GM23338 (cell line): ENCODE measurements at places on chromosomes 7 and 10.
A peak's percentile ranks its signal among the peaks of the same experiment; 100 is the strongest.

DNA sequence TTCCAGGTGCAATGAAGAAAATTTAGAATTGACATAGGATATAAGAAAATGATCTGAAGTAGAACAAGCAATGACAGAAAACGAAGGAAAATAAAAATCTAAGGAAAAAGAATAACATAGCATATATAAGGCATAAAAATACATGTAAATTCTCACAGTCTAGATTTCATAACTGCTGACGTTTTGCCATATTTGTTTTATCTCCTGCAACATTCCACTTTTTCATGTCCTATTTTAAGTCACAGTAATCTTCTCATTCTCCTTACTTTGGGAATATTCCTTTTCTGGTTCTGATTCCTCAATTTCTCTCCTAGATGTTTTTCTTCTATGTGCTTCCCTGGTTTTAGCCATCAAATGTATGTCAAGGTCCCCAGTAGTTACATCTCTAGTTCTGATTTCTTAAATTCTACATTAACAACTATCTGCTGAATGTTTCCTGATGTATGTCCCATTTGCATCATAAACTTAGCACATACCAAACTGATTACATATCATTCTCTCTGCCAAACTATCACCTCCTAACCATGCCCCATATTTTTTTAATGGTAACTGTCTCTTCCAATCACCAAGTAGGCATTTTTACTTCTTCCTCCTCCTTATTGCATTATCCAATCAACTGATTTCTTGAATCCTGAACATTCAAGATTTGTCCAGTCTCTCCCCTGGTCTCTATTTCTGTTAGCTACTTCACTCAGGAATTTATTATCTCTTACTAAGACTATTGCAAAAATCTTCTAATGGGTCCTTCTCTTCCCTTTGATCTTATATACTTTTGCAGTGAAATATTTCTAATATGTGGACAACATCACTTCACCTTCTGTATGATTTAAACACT lies 171.3 kb downstream of the DNAJC1 start:
- no peak for DNase-seq

DNA sequence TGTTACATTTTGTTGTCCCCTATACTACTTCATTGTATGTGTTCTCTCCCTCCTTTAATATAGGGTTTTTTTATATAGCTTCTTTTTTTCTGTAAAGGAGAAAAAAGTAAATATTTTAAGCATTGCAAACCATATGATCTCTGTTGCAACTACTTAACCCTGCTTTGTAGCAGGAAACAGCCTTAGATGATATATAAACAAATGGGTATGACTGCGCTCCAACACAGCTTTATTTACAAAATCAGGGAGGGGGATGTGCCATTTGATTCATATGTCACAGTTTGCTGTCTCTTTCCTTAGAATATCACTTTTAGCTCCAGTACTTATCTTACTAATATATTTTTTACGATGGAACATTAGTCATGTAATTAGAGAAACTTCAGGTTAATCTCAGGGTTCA lies 155.2 kb upstream of the GNAI1 start:
- no peak for DNase-seq

- no peak for DNase-seq
Observed at GRCh38 chr10:76899490-76899889, 738.1 kb downstream of the KCNMA1 start.

- DNase-seq, result no peak
Observed at GRCh38 chr7:71750290-71750689, 618.3 kb downstream of the GALNT17 start.

DNA sequence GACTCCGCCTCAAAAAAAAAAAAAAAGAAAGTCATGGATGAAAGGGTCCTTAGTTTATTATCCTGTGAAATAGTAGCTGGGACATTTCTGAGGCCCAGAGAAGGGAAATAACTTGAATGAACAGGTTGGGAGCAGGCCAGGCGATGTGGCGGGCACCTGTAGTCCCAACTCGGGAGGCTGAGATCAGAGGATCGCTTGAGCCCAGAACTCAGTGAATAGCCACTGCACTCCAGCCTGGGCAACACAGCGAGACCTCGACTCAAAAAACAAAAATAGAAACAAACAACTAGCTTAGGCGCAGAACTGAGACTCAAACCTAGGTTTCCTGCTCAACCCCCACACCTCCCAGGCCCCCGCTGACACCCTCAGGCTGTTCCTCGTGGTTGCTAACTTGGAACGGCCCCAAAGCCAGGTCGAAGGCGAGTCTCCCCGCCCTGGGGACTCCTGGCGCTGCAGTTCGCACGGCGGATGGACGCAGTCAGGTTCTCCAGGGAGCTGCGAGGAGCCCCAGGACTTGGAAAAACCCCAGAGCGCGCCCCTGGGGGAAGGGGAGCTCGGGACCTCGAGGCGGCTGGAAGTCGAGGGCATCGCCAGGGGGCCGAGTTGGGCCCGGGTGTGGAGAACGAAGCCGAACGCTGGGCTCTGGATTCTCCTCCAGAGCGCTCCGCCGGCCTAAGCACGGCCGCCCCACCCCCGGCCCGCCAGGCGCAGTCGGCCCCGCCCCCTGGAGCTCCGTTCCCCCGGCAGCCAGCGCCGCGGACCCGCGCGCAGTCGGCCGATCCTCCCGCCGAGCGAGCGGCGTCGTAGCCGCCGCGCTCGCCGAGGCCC lies at the start of gene STOX1:
TSS of gene STOX1 (plus strand) at position 768 of the 828 bp plus-strand sequence. CDS start 93 bp downstream, outside the sequence.
- DNase-seq, result peak; percentile 86

- no peak for DNase-seq
Observed at GRCh38 chr10:131749767-131750142, 151.1 kb upstream of the PPP2R2D start.

DNA sequence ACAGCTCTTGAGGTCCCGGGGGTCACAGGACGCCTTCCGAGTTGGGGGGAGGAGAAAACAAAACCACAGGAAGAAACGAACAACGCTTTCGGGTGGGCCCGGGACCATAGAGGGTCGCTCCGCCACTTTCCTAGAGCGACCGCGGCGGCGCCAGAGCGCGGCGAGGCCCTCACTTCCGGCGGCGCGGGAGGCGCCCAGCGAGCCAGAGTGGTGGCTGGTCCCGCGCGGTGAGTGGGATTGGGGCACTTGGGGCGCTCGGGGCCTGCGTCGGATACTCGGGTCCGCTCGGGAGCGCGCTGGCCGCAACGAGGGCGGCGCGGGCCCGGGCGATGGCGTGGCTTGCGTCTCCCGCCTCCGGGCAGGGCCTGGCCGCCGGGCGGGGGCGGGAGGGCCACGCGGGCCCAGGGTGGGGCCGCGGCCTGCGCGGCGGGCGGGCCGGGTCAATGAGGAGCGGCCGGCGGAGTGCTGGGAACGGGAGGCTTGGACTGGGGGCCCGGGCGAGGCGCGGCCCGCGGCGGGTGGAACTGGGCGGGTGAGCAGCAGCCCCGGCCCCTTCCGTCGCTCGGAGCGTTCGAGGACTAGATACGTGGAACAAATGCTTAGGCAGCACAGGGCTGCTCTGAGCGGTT lies at the start of gene ZNF22:
TSS of gene ZNF22 (plus strand) at position 172 of the 629 bp plus-strand sequence. CDS start 2,446 bp downstream, outside the sequence.
- DNase-seq, result peak; percentile 77

- DNase-seq, result no peak
Observed at GRCh38 chr10:119251315-119251708, 43.9 kb downstream of the GRK5 start.

DNA sequence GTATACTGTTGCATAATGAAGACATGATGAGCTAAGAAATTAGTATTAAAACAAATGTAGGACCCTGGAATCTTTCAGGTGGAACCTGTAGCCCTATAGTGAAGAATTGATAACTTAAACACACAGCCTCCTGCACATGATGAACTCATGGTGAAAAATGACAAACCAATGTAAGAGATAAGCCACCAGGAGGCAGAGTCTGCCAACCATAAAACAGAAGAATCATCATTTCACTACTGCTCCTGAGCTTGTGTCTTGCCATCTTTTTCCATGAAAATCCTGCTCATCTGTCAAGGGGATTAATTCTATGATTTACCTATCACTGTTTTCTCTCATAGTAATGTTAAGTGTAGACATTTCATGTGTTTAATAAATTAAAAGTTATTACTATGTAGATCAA lies 363.9 kb downstream of the MALRD1 start:
- peak; percentile 79 for DNase-seq

DNA sequence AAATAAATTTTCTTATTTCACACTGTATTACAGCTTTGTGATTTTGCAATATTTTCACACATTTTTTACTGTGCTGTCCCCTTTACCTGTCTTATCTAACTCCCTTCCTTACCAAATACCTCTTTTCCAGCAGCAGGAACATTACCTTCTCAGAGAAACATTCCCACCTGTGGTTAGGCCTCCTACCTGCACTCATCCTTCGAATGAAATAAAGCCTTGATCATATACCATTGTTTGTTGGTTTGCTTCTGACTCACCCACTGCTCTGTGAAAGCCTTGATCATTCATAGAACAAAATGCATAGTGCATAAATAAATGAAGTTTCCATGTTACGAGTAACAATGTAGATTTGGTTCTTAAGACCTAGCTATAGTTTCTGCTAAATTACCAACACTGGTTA lies 256.3 kb downstream of the ARL4A start:
- DNase-seq, result peak; percentile 23

DNA sequence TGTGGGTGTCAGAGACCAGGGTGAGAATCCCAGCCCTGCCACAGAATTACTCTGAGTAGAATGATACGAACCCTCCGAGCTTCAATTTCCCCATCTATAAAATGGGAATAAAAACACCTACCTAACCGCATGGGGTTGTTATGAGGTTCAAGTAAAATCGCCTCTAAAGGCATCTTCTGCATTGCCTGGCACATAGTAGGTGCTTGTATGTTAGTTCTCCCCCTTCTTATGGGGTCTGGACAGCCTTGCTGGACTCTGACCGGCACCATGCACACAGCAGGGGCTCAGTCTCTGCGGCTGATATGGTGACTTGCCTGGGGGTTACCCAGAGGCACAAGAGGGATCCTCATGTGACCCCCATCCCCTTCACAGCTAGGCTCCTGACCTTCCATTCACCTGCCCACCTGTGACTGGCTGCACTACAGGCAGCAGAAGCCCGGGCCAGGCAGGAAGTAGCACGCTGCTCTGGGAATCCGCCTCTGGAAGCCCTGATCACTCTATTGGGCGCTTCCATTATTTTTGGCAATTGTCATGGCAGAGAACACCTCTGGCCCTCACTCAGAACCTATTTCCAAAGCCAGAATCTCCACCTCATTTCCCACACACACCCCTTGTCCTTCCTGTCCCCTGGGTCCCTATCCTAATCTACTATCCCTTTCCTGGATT lies 6.0 kb downstream of the SH3PXD2A start:
- DNase-seq, result no peak

- DNase-seq, result no peak
Observed at GRCh38 chr10:6624392-6624791, 44.3 kb upstream of the PRKCQ start.

GRCh38 chr7:138980563-138981291 lies 462 bp downstream of the KIAA1549 start:
- peak; percentile 66 for DNase-seq

DNA sequence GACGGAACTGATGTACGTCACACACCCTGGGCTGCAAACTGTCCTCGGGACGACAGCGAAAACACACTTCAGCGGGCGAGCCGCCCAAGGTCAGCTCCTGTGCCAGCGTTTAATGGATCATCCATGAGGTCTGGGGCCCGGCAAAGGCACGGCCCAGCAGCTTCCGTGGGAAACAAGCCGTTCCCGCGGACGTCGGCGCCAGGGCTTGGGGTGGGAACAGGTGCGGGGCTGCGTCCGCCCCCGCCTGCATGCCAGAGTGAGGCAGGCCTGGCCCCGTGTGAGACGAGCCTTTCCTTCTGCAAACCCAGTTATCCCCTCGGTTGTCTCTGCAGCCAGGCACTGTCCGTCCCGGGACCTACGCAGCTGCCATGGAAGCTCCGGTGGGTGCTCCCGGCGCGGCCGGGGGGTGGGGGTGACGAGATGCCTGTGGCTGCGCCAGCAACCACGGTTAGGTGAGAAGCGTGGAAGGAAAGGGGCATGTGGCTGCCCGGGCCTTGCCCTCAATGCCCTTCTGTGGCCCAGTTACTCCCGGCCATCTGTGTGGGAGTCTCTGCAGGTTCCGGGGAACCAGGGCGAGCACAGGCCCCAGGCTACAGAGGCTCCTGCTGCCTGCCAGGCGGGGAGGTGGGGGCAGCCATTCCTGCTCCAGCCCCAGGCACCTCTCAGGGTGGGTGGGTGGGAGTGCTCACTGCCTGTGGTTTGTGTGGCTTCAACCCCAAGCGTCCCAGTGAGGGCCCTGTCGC lies 42.2 kb upstream of the PDGFA start:
- no peak for DNase-seq

DNA sequence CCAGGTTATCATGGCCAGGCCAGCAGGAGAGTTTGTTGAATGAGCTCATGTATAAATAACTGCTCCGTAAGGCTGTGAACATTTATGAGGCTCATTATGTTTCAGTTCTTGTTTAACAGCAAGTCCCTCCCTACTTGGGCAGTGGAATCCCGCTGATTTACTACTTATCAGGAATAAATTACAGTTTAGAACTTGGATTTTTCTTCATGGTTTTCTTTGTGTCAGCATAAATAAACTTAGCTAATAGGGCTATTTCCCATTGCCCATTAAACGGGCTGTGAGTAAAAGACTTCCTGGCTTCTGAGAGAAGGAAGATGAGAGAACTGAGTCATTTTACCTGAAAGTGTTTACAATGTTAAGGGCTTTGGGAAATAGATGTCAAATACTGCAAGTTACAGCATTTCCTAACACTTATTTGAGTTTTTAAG lies 701.6 kb upstream of the ANKRD30A start:
- DNase-seq, result no peak

- DNase-seq, result peak; percentile 75
Observed at GRCh38 chr10:103192451-103193106, 493 bp downstream of the NT5C2 start.

DNA sequence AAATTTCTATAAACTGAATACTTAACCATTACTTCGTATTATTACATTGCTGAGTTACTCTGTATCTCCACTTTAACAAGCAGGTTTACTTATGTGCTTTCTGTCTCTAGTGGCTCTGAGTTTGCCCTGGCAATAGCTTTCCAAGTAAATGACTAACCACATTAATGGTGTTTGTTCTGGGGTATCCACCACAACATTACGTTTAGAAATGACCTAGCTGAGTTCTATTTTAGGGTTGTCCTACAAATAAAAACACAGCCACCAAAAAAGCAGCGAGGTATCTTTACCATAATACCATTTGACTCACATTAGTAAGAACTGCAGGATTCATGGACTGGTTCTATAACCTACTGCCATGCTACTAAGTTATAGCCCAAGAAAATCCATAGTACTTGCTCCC lies 83.1 kb downstream of the HIBADH start:
- no peak for DNase-seq
